ENCODE measurements at places on chromosomes 2 and 18.
A peak's percentile ranks its signal among the peaks of the same experiment; 100 is the strongest.

- DNase-seq, result peak; percentile 58
Observed at GRCh38 chr2:225282858-225283710, 116.4 kb upstream of the NYAP2 start.

- no peak for DNase-seq
Observed at GRCh38 chr18:54812885-54813284, 15.4 kb upstream of the RAB27B start.

DNA sequence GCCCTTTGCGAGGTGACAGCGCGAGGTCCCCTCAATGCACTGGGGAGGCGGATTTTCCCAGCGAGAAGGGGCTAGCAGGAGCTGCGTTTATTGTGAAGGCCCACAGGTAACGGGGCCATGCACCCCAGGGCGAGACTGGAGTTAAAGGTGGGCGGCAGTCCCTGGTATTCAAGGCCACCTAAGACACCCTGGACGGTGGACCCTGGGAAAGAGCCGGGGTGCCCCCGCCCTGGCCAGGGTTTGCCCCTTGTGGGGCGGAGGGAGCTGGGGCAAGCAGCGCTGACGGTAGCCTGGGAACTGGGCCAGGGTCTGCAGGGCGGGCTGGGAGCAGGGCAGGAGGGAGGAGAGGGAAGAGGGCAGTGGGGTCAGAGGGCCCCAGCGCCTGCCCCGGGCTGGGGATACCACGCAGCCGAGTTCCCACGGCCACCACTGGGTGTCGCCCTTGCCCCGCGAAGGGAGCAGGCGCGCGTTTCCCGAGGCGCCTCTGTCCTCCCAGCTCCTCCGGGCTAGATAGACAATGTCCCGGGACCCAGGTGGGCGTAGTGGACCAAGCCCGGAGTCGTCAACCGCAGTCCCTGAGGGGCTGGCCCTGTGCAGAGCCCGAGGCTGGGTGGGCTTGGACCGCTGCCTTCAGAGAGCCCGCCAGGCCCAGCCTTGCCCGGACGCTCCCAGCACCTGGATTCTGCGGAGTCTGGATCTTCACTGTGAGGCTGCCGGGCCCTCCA is 80.2 kb downstream of the SMAD4 start:
- peak; percentile 23 for DNase-seq

- no peak for DNase-seq
Observed at GRCh38 chr2:48415836-48416515, 114.0 kb upstream of the STON1 start.

DNA sequence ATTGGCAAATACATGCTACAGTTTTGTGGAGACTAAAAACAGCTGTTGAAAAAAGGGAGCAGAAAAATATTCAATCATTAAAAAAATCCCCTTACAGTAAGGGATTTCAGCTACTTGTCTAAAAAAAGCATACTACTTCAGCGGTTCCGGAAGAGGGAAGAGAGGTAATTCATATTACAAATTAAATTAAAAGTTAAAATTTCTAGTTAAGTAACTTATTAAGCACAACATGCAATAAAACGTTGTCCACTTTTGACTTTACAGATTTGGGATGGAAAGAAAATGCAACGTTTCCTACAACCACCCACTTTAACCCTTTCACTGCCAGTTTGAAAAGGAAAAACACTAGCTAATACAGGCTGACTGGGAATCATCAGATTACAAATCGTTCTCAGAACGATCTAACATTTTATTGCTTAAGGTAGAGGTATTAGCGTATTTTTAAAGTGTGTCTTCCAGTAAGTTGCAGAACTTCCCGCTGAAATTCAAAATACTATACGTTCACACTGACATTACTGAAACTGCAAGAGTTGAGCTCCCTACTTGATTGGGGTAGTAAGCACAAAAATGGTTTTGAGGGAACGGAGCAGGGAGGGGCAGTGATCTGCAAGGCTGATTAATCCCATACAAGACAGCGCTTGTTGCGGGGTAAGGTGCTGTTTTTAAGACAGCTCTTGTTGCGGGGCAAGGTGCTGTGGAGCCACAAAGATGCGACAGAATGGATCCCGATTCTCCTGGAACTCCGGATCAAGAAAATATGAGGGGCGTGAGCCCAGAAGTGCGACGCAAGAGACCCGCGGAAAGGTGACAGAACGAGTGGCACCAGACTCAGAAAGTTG is 743 bp downstream of the HADHA start:
- peak; percentile 25 for DNase-seq

GRCh38 chr18:72867746-72868584 is at the start of gene NETO1:
NETO1 (minus strand) TSS chr18:72867987; CDS start chr18:72867291, 696 bp downstream.
- DNase-seq, result no peak

DNA sequence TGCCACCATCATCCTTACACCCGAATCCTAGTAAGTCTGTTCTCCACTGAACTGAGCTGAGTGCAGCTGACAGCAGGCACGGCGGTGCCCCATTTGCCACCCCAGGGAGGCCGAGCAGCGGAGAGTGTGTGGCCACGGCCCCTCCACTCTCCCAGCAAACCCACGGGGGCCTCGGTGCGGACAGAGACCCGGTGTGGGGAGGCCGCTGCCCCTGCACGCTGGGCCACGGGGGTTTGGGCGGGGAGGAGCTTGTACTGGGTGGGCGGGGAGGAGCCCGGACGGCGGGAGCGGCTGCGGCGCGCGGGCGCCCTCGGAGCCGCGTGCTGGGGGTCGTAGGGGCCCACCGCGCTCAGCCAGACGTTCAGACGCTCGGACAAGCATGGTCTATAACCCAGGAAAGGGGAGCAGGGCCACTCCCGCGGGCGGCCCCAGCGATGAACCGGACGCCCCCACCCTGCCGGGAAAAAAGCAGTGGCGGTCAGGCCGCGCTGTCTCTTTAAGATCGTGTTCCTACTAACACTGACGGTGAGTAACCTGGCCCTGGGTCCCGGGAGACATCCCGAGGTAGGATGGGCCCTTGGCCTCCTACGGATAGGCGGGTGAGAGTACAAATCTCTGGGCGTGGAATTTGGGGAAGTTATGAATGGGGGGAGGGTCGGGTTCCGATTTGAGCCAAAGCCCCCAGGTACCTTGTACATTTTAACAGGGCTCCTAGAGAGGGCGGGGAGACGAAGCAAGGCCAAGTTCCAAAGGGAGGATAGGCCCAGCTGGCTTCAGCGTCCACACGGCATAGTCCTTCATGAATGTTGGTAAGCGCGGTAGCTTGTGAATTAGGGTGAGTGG is at the start of gene ITPRIPL1:
Gene ITPRIPL1 (plus strand): TSS at position 277 of the 843 bp plus-strand sequence. CDS start 523 bp downstream, at position 800.
- DNase-seq, result no peak

DNA sequence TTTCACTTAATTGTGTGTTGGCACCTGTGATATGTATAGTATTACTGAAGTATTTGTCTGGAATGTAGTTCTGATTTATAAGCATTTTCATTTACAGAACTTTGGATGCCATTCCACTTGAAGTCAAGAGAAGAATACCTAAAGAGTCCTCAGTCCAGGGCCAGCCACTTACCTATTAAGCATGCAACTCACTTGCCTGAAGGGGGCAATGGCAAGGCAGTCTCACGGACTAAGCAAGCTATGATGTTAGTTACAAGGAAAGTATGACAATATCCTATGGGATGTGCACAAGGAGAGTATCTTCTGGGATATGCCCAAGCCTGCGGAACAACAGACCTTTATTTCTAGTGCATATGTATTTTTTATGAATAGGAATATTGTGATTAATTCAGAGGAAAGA is 369.4 kb upstream of the GCFC2 start:
- no peak for DNase-seq

DNA sequence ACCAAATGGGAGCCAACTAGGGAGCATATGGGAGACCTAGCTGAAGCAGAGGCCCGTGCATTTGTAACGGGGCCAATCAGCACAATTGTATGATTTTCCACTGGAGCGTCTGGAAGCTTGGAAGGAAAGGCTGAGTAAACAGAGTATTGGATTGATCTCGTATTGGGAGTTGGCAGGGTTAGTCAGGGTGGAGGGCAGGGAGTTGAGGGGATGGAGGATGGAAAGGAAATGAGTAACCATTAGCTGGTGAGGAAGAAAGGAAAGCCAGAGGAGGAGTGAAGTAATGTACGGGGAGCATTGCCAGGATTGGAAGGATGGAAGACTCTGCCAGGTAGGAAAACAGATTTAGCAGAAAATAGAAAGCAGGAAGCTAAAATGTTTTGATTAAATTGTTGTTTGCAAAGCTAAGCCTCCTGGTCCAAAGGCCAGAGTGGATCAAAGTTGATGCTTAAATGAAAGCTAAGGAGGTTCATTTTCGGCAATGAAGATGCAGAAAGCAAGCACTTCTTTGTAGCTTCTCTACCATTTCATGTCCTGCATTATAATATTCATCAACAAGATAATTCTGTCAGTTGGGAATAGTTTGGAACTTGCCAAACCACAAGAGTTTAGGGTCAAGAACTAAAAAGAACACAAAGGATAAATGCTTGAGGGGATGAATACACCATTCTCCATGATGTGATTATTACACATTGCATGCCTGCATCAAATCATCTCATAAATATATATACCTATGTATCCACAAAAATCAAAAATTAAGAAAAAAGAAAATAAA is 75.6 kb upstream of the TTN start:
- DNase-seq, result peak; percentile 45

DNA sequence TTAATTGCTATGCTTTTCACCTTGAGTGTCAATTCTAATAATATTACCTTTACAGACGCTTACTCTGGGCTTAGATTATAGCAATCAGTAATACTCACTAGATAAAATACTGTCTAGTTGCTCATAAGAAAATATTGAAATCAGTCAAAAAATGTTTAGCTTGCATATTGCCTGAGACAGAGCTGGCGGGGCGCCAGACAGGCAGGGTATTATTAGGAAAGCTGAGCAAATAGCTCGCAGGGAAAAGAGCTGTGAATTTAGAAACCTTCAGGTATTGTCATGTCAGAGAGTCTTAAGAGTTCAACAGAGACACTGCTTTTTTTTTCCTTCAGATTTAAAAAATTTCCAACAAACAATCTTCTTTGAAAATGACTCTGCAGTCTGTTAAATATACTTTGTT is 118.4 kb downstream of the MEIS1 start:
- peak; percentile 12 for DNase-seq

- DNase-seq, result no peak
Observed at GRCh38 chr2:154133823-154134222, 262.1 kb downstream of the GALNT13 start.

All from fibroblast of skin of right biceps (primary cell).